ENCODE measurements at places on chromosomes 2 and 18.

GRCh38 chr2:110143982-110144381, 28.4 kb upstream of the MALL start:
- DNase-seq = no peak

GRCh38 chr18:46894124-46894523, 23.2 kb downstream of the PIAS2 start:
- no peak for DNase-seq

DNA sequence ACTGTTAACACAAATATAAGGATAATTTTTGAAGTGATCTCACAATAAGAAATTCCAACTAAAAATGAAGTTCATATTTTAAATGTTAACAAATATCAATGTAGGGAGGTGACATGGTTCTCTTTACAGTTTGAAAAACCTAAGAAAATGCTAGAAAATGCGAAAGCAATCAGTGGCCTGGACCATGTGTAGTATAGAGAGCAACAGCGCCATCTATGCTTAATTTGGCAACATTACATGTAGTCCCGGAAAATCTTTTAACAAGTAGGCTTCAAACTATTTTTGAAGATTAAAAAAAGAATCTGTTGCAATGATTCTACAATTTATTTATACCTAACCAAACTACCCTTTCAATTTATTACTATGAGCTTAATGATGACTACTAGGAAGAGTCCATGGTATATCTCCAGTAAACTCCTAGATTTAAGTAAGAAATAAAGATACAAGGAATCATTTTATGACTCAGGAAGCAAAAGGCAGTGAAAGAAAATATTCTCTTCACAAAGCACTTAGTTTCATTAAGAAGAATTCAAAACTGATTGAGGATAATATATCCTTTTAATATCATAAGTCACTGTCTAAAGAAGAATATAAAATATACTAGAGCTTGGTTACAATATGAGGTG, 33.3 kb downstream of the NDUFA10 start:
- peak; percentile 15 for DNase-seq

- no peak for DNase-seq
Observed at GRCh38 chr2:172674034-172674967, 61.3 kb upstream of the RAPGEF4 start.

DNA sequence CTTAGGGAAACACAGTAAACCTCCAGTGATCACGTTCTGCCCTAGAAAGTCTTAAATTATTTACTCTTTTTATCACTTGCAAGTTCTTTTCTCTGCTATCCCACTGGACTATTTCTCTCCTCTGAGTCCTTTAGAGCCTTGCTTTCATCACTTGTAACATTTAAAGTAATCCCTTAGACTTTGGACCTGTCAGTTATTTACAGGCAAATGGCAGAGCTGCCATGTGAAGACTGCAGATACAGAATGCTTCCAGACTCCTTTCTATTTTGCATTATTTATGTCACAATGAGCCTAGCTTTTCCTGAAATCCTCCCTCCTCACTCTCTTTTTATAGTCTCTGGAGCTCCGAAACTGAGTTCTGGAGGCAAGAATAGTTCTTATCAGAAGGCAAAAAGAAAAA, 325.6 kb upstream of the TRIB2 start:
- no peak for DNase-seq

DNA sequence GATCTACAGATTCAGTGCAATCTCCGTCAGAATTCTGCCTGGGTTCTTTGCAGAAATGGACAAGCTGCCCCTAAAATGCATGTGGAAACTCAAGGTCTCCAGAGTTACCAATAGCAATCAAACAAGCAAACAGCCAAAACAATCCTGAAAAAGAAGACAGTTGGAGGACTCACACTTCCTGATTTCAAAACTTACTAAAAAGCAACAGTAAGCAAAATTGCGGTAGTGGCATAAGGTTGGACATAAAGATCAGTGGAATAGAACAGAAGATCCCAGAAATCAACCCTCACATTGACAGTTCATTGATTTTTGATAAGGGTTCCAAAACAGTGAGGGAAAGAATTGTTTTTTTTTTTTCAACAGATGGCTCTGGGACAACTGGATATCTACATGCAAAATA, 59.7 kb downstream of the NPPC start:
- DNase-seq = no peak

GRCh38 chr2:133843091-133843490, 274.8 kb upstream of the NCKAP5 start:
- DNase-seq = no peak

DNA sequence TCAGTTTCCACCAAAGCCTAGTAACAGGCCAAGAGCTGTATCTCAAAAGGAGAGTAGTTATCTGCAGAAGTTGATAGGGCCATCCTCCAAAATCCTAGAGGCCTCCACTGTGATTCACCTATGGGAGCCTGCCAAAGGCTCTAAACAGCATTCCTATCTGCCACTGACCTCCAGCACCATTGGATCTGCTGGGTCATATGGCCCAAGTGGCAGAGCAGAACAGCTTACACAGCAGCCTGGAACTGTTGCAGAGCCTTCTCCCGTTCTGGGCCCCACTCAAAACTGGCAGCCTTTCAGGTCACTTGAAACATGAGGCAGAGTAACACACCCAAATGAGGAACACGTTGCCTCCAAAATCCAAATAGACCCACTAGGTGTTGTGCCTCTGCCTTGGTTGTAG, 345.2 kb upstream of the RND3 start:
- no peak for DNase-seq

DNA sequence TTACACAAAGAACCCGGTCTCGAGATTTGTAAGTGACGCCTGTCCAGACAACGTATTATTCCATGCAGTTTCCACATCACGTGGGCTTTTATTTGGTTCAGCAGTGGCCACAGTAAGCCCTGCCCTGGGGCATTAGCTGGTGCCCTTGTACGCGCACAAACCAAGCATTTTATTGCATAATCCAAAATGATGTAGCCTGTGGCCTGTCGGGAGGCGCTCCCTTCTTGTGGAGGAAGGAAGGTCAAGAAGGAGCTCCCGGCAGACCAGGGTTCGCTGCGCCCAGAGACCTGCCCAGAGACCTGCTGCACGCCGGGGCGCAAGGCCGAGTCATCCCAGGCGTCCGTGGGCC, 179.6 kb upstream of the ALKAL2 start:
- DNase-seq = no peak

DNA sequence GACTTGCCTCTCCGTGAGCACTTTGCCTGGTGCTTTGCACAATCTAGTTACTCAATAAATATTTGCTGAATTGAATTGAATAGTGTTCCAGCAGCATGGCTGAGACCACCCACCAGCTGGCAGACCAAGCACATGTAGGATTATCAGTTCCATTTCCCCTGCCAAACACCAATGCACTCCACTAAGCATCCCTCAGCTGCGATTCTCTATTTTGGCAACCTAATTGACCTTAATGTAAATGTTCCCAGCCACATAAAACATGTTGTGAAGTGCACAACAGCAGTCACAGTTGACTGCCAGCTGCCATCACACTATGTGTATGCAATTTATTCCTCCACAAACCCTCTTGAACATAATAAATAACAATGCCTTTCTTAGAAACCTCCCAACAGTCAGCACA, 1879.4 kb upstream of the PIK3C3 start:
- DNase-seq = no peak

DNA sequence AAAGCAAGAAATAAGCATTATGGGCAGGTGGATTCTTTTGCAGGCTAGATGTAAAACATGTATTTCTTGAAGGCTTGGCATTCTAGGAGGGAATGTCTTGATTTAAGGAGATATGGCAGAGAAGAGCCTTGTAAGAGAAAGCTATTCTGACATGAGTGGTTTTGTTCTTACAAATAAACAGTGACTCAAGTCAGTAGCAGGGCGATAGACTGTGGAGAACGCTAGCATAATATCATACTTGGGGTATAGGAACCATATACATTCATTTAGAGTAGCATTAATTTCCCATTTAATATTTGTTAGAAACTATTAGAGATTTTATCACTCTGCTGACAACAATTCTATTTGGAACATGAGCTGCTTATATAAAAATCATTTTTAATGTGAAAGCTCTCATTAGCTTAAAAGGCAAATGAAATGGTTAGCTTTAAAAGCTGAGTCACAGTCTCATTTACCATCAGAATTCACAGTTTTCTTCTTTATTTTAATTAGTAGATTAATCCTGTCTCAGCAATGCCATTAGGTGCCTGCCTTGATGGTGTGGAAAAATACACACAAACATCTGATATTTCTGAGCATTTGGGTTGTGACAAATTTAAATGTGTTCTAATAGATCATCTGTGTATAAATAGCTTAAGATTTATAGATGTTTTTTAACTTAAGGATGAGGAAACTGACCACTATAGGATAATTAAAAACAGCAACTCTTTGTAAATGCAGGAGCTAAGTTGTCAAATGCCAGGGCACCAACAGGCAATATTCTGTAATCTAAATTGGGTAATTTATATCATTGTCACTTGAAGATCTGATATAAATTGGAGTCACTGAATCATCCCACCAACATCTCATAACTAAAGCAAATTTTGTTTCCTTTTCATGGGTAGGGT, 276.7 kb downstream of the PLCL1 start:
- DNase-seq = no peak

DNA sequence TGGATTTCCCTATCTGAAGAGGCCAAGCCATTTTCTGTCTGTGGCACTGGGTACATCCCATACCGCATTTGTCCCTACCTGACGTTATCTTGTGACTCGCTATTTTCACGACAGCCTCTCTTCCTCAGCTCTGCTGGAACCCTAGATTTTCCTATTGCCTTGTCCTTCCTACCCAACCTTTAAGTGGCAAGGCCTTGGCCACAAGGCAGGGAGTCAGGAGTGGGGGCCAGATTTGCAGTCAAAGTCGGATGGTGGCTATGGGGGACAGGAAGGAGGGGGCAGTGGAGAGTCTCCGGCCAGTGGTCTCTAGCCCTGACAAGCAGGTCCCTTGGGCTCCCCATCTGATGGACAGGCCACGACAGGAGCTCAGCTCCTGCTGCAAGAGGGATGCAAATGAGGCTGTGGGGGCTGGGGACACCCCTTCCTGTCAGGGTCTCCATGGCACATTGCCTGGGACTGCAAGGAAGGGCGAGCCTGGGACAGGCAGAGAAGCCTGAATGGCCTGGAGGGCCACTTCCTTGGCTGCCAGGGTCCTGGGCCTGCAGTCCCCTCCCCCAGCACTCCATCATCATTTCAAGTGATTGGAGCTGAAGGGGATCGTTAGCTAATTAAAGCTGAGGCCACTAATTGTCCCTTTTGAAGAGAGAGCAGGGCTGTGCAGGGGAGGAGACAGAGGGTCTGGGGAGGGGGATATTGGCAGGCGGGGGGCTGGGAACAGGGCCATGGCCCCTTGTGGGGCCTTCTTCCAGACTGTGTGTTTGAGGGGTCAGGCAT, 6.3 kb upstream of the ECEL1 start:
- DNase-seq = no peak

DNA sequence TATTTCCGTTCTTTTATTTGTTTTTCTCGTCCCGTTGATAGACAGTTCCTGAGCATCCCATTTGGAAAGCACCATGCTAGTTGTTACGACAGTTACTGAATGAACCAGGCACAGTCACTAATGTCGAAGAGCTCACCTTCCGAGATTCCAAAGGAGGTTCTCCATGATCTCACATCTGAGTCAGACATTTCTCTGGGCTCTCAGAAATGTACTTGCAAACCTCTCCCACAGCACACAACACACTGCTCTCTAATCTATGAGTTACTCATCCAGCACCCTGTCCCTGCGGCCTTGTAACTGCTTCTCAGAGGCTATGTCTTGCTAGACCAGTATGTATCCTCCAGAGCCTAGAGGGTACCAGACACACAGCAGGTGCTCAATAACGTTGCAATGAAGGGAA, 174.7 kb downstream of the DNER start:
- DNase-seq = no peak

DNA sequence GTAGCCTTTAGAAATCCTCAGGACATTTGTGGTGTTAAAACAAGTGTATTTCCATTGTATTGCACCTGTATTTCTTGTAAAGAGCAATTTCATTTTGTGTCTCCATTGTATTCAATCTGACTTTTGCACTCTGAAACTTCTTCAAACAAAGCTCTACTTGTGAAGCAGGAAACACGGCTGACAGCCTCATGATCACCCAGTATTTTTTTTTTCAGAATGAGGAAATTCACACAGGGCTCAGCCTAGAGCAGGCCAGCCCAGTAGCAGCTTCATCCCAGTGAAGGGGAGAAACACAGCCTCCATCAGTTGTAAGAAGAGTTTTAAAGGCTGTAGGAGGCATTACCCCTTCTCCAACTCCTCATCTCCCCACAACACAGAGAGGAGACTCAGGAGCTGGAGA, 175.9 kb upstream of the KLHL29 start:
- no peak for DNase-seq

GRCh38 chr2:237297421-237298150, 116.4 kb downstream of the COL6A3 start:
- DNase-seq = no peak

Measured in caudate nucleus (tissue), 63 donors.